Natural killer cell treated with Interleukin-12 subunit alpha and Interleukin-12 subunit beta and Interleukin-15 and Interleukin-18, amount 100 ng/mL, for 72 hours (primary cell): ENCODE measurements at places on chromosomes 13 and 19. TPM values are rescaled to one million over a fixed set of nuclear protein-coding genes. Genes with fewer than 3 reads are reported as not detected.

Gene DAND5
- not detected for total RNA-seq

- no peak for DNase-seq
Observed at GRCh38 chr13:104580931-104581330, 1514.7 kb upstream of the SLC10A2 start.

DNA sequence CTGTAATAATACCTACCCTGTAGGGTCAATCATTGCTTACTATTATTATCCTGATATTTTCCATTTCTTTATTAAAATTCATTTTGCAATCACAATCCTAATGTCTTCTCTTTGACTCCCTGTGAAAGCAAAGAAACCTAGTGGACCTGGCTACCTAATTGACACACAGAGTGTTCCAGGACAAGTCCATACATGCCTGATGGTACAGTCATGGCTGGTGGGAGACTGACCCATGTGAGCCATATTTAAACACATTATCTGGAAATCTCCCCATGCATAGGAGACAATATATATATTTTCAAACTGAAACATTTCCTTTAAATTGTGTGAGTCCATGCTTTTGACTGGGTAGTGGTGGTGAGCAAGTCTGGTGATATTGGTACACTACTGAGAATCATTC lies 230.6 kb upstream of the DACH1 start:
- DNase-seq: no peak

DNA sequence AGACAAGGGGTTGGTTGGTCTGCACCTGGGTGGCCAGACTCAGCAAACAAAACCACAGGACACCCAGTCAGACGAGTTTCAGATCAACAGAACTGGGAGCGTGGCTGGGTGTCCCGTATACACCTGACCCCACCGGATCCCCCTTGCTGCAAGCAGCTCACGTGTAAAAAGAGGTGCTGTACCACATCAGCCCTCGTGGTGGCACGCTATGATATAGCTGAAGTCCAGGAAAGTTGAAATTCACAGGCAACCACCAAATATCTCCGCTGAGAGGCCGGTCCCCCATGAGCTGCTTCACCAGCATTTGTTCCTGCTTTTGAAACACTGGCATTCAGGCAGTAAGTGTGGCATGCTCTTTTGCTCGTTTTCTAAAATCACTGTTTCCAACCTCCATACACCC lies 92.3 kb downstream of the TUBA3C start:
- DNase-seq: no peak

GRCh38 chr19:31127134-31127967 lies 221.9 kb downstream of the TSHZ3 start:
- DNase-seq: no peak

Gene ADM5
- 5.7 TPM for total RNA-seq

Gene FGF22
- total RNA-seq: not detected

- DNase-seq: no peak
Observed at GRCh38 chr19:5775668-5776309, 8.8 kb downstream of the PRR22 start.

GRCh38 chr19:31146015-31146414 lies 203.2 kb downstream of the TSHZ3 start:
- DNase-seq: no peak

Gene ZNF134
- total RNA-seq: 11.3 TPM

Gene TSKS
- total RNA-seq: 0.53 TPM

DNA sequence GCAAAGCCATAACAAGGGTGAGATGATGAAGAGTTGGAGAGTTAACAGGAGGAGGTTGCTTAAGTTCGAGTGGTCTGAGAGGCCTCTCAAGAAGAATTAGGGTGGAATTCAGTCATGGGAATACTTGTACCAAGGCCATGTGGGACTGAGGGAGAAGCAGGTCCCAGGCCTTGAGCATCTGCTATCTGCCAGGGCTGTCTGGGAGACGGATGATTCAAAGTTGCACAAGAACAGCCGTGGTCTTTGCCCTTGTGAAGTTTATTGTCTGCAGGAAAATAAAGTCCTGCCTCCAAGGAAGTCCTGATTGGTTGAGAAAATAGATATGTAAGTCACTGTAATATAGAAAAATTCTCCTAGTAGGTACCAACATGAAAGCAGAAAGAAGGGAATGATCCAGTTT lies 178.8 kb upstream of the RFC3 start:
- DNase-seq: no peak

Gene NOTCH3
- total RNA-seq: not detected
